ENCODE measurements at places on chromosomes 1 and 21.
A peak's percentile ranks its signal among the peaks of the same experiment; 100 is the strongest.

DNA sequence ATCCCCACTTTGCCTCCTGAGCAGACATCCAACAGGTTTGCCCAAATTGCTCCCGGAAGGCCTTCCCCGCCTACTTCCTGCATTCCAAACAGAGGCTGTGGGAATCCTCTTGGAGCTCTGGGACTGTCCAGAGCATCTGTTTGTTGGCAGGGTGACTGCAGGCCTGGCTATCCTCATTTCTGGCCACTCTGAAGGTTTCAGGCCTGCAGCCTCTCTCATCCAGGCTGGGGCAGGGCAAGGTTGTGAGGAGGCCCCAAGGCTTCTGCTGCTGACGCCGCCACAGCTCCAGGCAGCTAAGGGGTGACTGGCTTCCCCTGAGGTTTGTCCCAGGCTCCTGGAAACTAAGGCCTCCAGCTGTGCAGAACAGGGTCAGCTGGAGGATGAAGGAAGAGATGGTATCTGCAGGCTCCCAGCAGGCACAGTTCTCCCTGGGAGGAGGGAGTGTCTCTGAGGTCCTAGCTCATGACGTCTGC lies 11.3 kb downstream of the CDK18 start:
- no peak for DNase-seq

DNA sequence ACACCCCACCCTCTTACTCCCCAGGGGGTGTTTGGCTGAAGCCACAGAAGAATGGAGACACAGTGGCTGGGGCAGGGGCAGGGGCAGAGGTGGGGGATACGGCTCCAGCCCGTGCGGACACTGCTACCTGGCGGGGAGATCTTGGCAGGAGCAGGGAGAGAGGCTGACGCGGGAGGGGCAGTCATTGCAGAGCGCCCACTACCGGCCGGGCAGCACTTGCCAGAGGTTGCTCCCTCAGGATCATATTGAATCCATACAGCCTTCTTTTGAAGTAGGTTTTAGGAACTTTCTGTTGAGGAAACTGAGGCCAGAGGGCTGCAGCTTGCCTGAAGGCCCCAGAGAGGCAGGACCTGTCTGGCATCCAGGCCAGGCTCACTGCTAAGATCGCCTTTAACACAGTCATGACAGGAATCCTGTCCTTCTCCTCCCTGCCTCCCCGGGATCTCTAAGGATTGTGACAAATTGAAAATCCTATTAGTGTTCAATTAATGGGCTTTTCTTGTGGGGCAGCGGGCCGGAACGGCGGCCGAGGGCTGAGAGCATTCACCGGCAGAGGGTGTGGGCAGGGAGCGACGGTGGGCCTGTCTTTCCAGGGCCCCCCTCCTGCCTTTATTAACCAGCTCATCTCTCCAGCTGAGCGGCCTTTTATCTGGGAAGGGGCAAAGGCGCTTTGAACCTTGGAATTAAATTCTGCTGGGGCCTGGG lies 65.5 kb upstream of the WNT4 start:
- no peak for DNase-seq

DNA sequence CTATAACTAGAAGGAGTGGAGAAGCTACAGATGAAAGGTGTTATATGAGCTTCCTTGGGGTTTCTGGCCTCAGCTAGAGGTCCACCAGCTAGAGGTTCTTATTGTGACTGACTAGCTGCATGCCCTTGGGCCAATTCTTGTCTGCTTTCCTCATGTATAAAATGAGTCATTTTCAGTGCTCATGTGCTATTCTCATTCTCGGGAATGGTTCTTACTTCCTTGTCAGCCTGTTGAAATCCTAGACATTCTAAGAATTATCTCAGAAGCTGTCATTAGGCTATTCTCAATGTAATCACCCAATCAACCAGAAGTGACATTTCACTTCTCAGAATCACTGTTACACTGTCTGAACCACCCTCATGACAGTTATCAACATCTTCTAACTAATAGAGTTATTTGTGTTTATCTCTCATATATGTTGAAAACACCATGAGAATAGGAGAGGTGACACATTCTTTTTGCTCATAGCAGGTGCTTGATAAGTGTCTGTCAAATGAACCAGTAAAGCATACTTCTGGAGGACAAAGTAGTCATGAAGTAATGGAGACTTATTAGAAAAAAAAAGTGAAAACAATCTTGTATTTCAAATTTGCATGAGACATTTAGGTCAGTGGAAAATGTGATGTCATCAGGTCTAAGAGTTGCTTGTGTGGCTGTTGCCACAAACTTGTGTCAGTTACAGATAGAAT lies 122.8 kb upstream of the IVNS1ABP start:
- no peak for DNase-seq

GRCh38 chr21:36109868-36110267 lies 25.0 kb upstream of the CBR3 start:
- DNase-seq = no peak

GRCh38 chr1:53408013-53408754 lies 51.0 kb upstream of the DMRTB1 start:
- DNase-seq = no peak

DNA sequence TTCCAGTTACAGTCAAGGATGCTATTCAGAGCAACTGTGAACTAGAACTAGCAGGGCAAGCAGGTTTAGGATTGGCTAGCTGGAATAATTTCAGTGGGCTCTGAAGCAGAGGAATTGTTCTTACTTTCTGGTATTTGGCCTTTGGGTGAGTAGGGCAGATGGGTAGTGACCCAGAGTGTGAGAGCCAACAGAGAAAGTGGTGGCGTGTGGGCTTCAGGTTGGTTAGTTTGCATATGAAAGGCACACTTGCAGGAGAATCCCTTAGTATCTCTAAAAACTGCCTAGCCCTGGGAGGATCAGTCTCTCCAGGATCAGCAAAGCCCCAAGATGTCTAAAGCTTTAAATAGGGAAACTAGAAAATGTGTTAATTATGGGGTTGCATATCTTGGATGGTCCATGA lies 67.6 kb upstream of the LRRC8B start:
- DNase-seq = no peak

GRCh38 chr21:15004721-15005370 lies 60.0 kb downstream of the NRIP1 start:
- DNase-seq = no peak

GRCh38 chr1:183023601-183024316 lies 539 bp downstream of the LAMC1 start:
- peak; percentile 18 for DNase-seq

DNA sequence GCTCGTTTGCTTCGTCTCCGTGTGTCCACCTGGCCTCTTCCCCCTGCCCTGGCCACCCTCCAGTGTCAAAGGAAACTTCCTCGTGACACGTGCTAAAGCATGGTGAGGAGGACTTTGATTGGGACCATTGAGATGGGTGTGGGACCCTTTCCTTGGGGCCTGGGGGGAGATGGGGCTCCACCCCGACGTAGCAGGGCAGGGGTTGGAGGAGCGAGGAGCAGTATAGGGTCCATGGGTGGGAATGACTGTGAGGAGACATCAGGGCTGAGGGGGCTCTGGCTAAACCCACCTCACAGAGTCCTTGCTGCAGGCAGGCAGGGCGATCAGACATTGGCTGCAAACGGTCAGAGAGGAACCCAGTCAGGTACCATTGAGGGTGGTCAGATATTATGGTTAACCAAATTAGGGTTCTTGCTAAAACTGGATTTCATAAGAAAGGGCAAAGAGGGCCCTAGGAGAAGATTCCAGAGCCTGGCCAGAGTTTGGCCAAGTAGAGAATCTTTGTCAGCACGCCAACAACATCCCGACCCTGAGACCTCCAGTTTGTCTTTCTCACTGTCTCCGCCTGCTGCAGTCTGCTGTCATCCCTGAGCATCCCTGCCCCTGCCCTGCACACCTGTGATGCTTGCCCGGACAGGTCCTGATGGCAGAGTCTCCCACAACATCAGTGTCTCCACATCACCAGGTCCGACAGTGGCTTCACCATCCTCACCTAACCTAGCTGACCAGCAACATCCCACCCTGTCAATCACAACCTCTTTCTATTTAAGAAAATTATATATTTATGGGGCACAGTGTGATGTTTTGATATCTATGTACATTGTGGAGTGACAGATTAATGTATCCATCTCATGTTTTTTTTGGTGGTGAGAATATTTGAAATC lies 8.0 kb downstream of the RNF187 start:
- no peak for DNase-seq

GRCh38 chr1:117147341-117147831 lies 25.8 kb upstream of the TRIM45 start:
- no peak for DNase-seq

- DNase-seq = no peak
Measured at GRCh38 chr1:92446546-92446945, 40.2 kb downstream of the GFI1 start.

- no peak for DNase-seq
Measured at GRCh38 chr1:177355575-177355974, 184.8 kb downstream of the BRINP2 start.

DNA sequence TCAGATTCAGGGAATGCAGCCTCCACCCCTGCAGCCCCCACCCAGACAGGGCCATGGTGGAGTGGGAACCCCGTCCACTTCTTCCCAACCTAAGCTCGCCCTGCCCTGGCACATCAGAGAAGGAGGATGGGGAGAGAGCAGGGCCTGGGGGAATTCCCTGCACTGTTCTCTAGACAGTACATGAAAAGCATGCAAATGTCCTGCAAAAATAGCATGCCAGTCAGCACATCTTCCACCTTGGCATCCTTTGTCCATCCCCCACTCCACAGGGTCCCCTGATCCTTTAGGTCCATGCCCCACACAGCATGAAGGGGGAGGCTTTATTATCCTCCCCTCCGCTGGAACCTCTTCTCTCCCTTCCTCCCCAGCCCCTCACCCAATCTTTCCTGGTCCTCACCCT lies 35.0 kb upstream of the RD3 start:
- no peak for DNase-seq

DNA sequence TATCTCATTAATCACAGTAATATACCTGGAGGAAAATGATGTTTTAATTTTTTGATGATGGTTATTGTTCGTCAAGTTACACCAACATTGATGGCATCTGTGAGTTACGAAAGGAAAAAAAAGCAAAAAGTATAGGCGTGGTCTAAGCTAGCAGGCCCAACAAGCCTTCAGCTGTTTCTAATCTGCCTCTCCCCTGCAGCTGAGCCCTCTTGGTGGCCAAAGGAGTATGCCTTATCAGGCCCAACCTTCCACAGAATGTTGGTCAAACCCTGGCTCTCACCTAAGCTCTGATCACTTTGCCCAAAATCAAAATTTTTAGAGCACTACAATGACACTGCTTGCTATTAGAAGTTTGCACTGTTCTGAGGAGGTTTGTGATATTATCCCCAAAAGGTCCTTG lies 4.9 kb downstream of the C1orf105 start:
- no peak for DNase-seq

GRCh38 chr1:31483012-31483946 lies 70.3 kb downstream of the SERINC2 start:
- no peak for DNase-seq

GRCh38 chr1:5475572-5475971 lies 516.7 kb downstream of the NPHP4 start:
- no peak for DNase-seq

DNA sequence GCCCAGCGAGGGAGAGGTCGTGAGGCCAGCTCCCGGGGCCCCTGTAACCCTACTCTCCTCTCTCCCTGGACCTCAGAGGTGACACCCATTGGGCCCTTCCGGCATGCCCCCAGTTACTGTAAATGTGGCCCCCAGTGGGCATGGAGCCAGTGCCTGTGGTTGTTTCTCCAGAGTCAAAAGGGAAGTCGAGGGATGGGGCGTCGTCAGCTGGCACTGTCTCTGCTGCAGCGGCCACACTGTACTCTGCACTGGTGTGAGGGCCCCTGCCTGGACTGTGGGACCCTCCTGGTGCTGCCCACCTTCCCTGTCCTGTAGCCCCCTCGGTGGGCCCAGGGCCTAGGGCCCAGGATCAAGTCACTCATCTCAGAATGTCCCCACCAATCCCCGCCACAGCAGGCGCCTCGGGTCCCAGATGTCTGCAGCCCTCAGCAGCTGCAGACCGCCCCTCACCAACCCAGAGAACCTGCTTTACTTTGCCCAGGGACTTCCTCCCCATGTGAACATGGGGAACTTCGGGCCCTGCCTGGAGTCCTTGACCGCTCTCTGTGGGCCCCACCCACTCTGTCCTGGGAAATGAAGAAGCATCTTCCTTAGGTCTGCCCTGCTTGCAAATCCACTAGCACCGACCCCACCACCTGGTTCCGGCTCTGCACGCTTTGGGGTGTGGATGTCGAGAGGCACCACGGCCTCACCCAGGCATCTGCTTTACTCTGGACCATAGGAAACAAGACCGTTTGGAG lies 23.7 kb upstream of the TNFRSF1B start:
- DNase-seq = no peak

DNA sequence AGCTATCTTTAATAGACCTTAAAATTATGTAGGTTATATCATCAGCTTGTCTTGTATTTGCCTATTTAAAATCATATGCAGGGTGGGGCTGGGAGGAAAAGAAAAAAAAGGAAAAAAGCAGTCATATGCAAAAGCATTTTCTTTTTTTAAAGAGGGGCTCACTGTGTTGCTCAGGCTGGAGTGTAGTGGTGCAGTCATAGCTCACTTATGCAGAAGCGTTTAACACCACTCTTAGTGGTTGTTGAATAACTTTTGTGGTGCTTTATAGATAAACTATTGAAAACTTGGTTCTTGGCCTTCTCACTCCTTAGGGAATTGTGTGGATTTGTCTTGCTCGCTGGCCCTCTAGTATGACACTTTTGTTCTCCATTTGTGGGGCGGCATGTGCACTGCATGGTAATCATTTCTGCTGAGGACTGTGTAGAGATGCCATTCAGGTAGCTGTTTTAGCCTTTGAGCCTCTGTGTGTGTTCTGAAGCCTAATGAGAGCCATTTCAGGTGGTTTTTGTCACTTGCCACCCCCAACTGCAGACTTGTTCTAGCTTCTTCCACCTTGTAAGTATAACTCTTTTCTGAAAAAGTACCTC lies 77.8 kb downstream of the KIF1B start:
- no peak for DNase-seq

- DNase-seq = no peak
Measured at GRCh38 chr1:110515041-110515440, 3.9 kb downstream of the KCNA10 start.

DNA sequence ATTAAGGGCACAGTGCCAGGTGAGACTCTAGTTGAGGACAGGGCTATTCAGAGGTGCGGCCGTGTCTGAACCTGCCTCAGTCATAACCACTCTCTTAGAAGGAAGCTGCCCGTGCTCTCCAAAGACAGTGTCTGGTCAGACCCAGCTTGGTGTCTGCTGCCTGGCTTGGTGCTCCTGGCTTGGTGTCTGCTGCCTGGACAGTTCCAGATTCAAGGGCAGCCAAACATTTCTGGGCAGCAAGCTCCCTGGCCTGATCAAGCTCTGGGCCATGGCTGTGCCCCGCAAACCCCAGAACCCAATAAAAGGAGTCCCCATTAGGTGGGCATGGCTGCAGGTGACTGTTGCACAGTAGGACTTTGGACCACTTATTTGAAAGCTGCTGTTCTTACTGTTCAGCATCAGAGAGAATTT lies 27.7 kb downstream of the NEK2 start:
- DNase-seq = no peak

GRCh38 chr1:207831517-207832327 lies 79.2 kb downstream of the CD34 start:
- DNase-seq = peak; percentile 47

GRCh38 chr1:51304360-51304759 lies 26.0 kb downstream of the TTC39A start:
- DNase-seq = no peak

All from stimulated activated CD4-positive, alpha-beta T cell treated with anti-CD3 and anti-CD28 coated beads, Interleukin-1b, Interleukin-23, amount 100 ng/mL, for 24 hours (primary cell).